WERI-Rb-1 (cell line): ENCODE measurements at places on chromosomes 11 and 22.

- DNase-seq = no peak
Measured at GRCh38 chr11:57222239-57222638, 14.8 kb downstream of the APLNR start.

DNA sequence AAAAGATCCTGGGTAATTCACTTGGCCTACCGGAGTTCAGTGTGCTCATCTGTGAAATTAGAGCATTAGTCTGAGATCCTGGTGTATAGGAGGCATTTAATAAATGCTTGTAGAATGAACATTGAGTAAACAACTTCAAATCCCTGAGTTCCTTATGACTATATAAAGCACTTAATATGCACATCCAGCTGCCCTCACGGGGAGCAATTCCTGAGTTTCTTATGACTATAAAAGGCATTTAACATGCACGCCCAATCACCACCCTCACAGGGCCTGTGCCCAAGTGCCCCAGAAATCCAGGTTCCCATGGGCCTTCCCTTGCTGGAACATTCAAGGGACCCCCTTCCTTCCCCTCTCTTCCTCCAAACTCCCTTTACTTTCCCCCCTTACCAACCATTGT, 13.6 kb downstream of the DRD2 start:
- DNase-seq = no peak

- DNase-seq = no peak
Measured at GRCh38 chr11:117059611-117060148, 38.5 kb downstream of the SIK3 start.

- no peak for DNase-seq
Measured at GRCh38 chr11:118609380-118610224, 2.2 kb downstream of the PHLDB1 start.

DNA sequence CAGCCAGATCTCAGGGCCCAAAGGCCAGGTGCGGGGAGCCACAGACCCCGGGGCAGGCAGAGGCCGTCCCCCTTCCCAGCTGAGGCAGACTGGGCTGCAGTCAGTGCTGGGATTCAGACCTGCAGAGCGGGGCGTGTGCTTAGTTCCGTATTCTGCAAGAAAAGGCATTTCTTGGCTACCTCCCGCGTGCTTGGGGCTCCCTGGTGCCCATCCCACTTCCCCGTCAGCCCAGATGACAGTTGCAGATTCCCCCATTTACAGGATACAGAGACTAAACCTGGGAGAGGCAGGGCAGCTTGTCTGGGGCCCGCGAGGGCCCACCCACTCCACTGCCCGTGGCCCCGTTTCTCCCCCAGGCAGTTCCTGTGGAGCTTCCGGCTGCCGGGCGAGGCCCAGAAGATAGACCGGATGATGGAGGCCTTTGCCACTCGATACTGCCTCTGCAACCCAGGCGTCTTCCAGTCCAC, 18.3 kb downstream of the CYTH4 start:
- DNase-seq = no peak

DNA sequence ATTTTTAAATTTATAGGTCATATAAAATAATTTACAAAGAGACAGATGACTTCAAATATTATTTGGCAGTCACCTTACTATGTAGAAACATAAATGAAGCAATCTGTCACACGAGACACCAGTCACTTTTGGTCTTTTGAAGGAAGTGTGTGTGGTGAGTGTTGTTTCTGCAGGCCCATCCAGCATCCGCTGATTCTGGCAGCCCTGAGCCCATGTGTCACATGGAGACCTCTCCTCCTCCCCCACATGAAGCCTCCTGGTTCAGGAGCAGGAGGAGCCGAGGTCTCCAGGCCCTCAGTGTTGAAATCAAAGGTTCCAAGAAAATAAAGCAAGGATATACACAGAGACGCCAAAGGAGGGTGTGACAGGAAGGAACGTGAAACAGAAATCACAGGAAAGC, 60.1 kb downstream of the ARFGAP3 start:
- no peak for DNase-seq

- no peak for DNase-seq
Measured at GRCh38 chr22:42300259-42301076, 30.0 kb upstream of the TCF20 start.

- DNase-seq = no peak
Measured at GRCh38 chr22:30927806-30928205, 40.8 kb downstream of the MORC2 start.

DNA sequence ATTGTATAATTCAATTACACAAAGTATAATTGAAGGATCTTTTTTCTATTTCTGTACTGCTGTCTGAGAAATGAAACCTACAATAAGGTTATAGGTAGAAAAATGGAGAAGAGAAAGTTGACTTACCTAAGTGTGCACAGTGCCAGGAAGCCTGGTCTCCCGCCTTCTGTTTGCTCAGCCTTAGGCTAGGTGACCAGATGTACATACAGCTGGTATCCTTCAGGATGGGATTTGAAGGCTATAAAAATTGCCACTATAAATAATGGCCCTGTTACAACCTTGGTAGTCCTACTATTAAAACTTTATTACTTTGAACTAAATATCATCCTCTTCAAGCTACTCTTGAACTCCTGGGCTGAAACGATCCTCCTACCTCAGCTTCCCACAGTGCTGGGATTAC, 19.7 kb downstream of the OR51E2 start:
- no peak for DNase-seq

DNA sequence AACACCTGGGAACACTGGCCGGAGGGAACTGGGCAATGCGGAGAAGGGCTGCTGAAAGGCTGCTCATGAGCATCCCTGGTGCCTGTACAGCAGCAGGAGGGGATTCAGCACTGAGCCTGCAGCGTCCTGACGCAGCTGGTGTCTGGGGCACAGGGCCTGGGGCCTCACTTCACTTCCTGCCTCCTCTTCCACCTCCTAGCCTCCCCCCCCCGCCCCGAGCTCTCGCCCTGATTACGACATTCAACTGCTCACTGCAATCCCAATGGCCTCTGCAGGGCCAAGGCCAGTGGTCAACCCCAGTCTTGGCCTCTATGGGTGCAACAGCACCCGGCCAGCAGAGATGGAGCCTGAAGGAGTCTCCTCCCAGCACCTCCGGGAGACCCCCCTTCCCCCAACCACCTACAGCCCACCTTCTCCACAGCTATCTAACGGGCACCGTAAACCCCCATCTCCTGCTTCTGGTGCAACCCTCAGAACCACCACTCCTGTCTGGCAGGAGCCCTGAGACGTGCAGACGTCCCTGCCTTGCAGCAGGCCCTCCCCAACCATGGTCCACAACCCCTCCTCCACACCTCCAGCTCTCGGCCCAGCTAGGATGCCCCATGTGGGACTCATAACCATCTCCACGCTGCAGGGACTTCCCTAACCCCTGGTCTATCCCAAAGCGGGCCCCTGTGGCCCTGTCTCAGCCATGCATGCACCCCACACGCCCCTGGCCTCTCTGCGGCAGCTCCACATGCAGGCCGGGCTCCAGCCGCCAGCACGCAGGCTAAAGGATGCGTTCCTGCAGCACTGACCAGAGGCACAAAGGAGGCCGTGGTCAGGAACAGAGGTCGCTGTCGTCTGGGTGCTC, 38.2 kb downstream of the BRD1 start:
- no peak for DNase-seq

DNA sequence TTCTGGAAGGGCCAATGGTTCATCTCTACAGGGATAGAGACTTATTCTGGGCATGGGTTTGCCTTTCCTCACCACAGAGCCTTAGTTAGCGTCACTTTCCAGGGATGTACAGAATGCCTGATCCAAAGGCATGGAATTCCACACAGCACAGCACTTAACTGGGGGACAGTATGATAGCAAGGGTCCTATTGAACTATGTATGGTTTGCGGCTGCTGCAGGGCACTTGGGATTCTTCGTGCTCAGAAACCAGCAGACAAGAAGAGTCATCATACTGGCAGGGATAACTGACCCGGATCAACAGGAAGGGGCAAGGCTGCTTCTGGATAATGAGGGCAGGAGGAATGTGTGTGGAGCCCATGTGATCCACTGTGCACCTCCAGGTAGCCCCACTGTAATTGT, 105.7 kb downstream of the SWAP70 start:
- no peak for DNase-seq

- no peak for DNase-seq
Measured at GRCh38 chr11:1732418-1733008, 17.9 kb downstream of the IFITM10 start.

DNA sequence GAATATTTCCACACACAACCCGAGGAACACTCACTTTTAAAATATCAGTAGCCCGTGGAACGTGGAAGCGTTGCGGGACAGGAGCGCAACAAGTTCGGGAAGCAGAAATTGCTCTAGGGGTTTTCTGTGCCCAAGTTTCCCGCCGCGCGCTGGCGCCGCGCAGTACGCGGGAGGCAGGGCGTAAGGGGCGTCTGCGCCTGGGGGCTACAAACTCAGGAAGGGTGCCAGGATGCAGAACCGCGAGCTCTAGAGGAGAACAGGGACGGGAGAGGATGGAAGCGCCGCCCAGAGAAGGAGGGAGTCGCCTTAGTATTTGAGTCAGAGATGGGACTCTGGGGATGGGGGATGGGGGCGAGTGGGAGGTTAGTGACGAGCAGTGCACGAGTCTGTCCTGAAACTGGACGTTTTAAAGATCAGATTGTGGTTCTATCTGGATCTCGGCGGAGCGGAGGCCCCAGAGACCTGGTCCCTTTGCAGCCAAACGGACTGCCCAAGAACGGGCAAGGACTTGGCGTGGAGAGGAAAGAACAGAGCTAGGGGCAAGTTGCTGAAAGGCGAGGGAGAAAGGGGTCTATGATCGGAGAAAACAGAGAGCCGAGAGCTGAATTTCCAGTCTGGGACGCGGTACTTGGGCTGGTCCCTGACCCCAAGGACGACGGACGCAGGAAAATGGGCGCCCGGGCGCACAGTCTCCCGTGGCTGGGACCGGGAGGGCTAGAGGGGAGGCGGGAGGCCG, 4.7 kb downstream of the BSX start:
- peak; percentile 39 for DNase-seq

DNA sequence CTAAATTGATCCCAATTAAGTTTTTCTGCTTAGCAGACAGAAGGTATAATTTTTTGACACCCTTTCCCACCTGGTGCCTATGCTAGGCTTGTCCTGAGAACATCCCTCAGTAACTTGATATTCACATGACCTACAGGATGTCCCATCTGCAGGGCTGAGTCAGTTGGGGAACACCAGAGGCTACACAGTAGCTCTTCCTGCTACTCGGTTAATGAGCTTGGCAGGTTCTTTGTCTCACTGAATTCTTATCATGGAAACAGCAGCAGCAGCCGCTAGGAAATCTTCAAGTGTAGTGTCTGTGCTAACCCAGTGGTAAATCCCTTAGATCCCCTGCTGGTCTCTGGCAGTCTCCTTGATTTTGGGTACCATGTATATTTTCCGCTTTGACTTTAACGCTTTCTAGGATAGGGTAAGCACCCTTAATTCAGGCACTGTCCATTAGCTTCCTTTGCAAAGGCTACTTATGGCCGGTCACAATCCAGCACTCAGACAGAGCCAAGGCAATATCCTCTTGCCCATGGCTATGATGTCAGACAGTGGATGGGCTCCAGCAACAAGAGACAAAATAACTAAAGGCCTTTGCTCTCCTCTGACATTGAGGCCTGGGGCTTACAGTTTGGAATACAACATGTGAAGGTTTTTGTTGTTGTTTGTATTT, 8.5 kb downstream of the MRPL16 start:
- DNase-seq = peak; percentile 54

- DNase-seq = peak; percentile 86
Measured at GRCh38 chr11:61679296-61679695, 895 bp upstream of the DAGLA start.

GRCh38 chr11:6626971-6627761, 7.9 kb upstream of the TPP1 start:
- DNase-seq = no peak

- no peak for DNase-seq
Measured at GRCh38 chr11:66853242-66854229, 3.3 kb upstream of the LRFN4 start.

GRCh38 chr11:69427906-69428880, 53.3 kb upstream of the LINC01488 start:
- no peak for DNase-seq

DNA sequence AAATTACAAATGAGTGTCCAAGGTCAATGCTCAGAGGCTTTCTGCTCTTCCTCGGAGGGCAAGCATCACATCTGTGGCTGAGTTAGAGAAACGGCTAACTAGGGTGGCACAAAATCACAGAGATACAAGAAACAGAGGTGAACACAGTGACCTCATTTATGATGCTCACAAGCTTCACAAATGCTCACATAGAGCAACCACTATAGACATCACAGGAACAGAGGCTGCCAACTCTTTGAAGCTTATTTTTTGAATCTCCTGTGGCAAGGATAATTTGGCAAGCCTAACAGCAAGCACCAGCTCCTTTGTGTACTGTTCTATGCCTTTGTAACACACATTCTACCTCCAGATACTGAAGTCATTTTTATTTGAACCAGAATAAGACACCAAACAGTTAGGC, 416.5 kb upstream of the DDI1 start:
- DNase-seq = no peak

GRCh38 chr22:25172153-25172552, 27.5 kb upstream of the CRYBB3 start:
- DNase-seq = peak; percentile 52

DNA sequence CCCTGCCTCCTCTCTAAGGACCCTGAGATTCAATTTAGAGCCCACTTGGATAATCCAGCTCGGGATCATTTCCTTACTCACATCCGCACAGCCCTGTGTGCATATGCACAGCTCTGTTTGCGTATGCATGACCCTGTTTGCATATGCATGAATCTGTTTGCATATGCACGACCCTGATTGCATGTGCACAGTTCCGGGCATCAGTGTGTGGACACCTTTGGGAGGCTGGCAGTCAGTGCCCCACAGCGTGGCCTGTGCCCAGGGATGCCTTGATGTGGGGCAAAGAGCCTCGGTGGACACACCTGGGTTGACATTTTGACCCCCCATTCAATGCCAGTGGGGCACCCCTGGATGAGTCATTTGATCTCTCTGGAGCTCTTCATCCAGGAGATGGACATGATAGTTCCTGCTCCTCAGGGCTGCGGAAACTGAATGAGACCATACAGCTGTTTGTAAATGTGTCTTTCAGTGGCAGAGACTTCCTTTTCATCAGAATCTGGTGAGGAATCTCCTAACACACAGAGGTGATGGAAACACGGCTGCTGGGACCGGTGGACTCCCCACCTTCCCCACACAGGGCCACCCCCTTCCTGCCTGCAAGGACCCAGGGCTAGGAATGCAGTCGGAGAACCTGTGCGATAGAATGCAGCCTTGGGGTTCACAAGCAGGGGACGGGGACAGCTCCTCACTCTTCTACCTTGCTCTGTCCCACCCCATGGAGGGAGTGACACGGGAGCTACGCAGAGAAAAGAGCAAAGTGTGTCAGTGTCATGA, 41.2 kb downstream of the MYEOV start:
- no peak for DNase-seq

GRCh38 chr11:67463680-67464410, 5.2 kb downstream of the TMEM134 start:
- DNase-seq = no peak

DNA sequence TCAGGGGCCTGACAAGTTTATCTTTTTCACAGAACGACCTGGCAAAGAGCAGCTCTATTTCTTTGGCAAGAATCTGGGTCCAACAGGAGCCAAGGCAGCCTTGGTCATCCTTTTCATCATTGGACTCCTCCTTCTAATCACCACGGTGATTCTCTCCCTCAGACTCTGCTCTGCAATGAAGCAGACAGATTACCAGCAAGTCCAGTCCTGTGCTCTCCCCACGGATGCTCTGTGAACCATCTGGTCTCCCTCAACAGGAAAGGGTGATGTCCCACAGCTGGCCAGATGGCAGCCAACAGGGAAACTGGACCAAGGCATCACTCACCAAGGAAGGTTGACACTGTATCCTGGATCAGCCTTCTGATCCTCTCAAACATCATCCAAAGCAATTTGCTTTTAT, 17.0 kb upstream of the PANX1 start:
- peak; percentile 17 for DNase-seq
